Fibroblast of skin of left quadriceps (primary cell): ENCODE measurements at places on chromosomes 1 and 21.

DNA sequence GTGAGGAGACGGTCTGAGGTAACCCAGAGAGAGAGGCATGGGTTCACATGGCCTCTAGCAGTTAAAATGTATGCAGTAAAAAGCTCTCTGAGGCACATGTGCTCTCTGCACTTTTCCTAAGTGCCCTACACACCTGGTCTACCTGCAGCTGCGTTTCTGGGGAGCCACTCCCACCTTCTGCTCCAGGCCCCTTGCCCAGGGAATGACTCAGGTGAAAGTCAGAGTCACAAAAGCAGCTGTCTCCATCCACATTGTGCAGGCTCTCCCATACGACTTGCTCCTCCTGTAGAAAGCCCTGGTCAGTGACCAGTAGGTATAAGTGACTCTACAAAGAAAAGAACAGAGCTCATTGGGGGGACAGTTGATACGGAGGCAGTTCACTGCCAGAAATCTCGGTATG, 8.8 kb downstream of the MINDY1 start:
- DNase-seq = no peak

- no peak for DNase-seq
Measured at GRCh38 chr1:91733108-91733710, 152.7 kb downstream of the TGFBR3 start.

DNA sequence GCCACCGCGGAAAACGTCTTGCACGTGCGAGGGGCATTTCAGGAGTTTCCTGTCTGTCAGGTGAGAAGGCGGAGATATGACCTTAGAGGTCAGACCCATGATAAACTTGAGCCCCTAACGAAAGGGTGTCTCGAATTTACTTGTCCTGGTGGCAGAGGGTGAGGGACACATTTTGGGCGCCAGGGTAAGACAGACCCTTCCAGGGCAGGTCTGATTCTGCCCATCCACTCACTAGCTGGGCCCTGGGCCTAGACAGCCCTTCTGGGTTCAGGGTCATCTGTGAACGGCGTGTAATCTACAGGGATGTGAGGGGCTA, 395 bp upstream of the CSRP1 start:
- no peak for DNase-seq

DNA sequence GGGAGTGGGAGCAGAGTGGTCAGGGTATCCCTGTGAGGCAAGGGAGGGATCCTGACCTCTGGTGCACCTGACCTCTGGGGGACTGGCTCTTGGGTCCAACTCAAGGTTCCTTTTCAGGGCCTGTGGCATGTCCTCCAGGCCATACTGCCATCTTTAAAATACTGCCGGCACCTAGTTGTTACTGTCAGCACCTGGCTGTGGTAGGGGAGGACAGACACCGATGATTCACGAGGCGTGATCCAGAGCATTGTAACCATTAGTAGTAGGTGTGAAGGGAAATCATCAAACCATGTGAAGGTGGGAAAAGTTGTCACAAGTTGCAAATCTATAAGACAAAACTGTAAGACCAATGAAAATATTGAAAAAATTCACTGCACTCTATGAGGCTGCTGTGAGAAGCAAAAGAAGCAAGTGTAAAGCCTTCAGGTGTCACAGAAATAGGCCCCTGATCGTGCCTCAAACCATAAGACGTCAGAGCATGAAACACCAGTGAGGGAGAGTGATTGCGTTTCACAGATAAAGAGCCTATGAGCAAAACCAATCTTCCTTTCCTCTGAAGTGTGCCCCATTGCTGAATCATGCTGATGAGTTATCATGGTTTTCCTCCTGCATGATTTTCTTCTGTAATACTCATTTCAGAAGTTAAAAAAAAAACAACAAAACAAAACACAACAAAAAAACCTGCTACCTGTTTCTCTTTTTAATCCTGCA, 55.3 kb downstream of the CDC7 start:
- peak; percentile 43 for DNase-seq

- no peak for DNase-seq
Measured at GRCh38 chr1:32871364-32872191, 866 bp upstream of the FNDC5 start.

DNA sequence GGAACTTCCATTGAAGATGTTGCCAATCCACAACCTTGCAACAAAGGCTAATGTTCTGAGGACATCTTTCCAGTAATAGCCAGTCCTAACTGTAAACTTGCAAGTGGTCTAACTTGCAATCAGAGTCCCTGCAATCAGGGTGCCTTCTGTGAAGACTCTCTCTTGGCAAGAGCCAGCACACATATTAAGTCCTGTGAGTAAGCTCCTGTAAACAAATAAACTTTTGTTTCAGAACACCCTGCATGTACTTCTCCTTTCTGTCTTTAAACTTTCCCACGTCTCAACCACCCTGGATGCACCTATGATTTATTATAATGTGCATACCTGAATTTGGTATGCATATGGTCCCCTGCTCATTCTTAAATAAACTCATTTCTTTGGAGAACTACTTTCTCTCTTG, 9.1 kb downstream of the GBP7 start:
- DNase-seq = no peak

GRCh38 chr1:4375812-4376211, 278.6 kb upstream of the AJAP1 start:
- peak; percentile 53 for DNase-seq

GRCh38 chr1:172273647-172274396, 146.7 kb upstream of the C1orf105 start:
- no peak for DNase-seq

GRCh38 chr1:52738893-52739292, 12.6 kb downstream of the ZYG11B start:
- no peak for DNase-seq

GRCh38 chr1:111195002-111195684, 5.3 kb downstream of the DENND2D start:
- no peak for DNase-seq

- DNase-seq = no peak
Measured at GRCh38 chr1:1421147-1421906, at the start of gene ANKRD65. Gene ANKRD65 (minus strand): TSS chr1:1421276. CDS start chr1:1421005, 271 bp downstream.

GRCh38 chr1:64886877-64887276, 79.5 kb downstream of the JAK1 start:
- DNase-seq = no peak

- no peak for DNase-seq
Measured at GRCh38 chr1:94383966-94384408, 34.2 kb upstream of the ABCD3 start.

GRCh38 chr1:226606311-226607267, 58.0 kb downstream of the STUM start:
- DNase-seq = no peak

DNA sequence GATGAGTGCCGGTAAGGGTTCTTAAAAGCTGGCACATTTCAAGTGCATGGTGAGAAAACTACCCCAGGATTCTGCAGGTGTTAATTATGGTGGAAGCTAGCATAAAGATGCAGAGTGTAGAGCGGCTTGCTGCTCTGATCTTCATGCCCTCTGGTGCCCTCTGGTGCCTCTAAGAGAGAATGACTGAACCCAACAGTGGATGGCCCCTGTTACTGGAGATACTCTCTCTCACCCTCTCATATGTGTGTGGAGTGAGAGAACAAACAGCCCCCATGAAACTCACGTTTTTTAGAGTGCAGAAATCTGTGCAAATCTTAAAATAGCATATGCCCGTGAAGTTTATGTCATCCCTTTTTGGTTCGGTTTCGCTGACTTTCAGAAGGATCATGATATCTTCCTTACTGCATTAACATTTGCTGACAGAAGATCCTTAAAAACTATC, 90.0 kb downstream of the GRIK1 start:
- peak; percentile 27 for DNase-seq

DNA sequence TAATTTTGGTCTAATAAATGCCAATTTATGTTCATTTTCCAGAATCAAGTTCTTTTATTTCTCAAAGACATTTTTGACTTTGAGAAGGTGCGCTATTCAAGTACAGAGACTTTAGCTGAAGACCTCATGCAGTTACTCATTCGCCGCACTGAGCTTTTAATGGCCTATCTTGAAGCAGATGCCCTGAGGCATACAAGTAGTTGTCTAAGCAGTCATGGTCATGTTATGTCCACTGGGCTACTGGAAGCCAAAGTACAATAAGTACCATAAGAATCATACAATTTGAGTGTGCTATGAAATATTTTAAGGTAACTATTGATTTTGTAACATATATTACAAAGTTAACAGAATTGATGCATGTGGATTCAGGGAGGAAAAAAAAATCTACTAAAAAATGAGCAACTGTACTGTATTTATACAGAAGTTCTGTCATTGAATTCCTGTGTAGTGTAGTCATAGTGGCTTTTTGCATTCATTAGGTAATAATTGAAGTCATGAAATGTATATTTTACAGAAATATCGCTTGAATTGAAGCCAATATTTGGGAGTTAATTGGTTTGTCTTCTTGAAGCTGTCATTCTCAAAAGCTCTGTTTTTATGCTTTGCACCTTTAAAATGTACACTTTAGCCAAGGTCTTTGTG, 13.5 kb upstream of the NEXN start:
- peak; percentile 9 for DNase-seq

DNA sequence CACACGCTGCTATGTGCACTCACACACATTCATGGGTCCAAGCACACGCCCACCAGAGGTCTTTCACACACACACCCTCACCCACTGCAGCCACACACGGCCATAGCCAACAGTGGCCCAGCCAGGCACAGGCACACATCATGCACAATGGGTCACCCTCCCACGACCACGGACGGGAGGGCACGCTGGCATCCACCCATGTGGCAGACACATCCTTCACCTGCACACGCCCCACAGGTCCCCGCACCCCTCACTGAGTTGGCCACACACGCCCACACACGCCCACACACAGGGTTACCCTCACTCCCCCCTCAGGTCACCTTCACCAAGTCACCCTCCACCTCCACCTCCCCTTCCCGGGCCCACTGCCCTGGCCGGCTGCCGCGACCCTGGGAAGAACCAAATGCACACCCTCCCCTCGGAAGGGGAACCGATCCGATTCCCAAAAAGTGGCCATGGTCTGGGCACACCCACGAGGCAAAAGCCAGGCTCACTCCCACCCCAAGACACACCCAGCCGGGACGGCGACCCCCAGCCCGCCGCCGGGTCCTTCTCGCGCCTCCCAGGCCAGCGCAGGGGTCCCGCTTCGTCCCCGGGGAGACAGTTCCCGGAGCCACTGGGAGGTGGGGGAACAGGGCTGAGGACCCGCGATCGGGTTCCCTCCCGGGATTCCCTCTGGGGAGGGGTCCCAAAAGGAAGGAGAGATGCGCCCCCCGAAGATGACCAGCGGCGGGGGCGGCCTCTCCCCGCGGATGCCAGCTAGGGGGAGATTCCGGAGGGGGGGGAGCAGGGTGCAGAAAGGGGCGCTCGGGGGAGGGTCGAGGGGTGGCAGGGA, 860 bp downstream of the SDC3 start:
- no peak for DNase-seq

GRCh38 chr21:33022489-33022827, 3.3 kb upstream of the OLIG2 start:
- no peak for DNase-seq

DNA sequence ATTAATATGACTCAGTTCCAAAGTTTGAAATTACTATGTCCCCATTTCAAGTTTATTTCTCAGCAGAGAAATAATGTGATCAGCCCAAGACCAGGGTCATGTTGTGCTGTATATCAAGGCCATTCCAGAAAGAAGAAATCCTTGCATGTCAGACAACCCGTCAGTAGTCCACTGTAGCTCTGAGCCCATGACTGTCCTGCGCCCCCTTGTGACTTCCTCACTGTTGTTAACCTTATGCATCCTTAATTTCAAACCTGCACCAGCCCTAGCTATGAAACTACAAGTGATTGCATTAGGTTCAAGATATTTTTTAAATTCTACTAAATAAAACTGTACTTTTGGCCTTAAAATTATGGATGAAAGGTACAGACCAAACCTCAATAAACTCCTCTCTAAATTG, 133.0 kb downstream of the LRRC7 start:
- peak; percentile 5 for DNase-seq

- DNase-seq = no peak
Measured at GRCh38 chr1:66944330-66945274, 19.8 kb downstream of the MIER1 start.

- no peak for DNase-seq
Measured at GRCh38 chr21:37028570-37028969, 22.1 kb downstream of the RIPPLY3 start.

DNA sequence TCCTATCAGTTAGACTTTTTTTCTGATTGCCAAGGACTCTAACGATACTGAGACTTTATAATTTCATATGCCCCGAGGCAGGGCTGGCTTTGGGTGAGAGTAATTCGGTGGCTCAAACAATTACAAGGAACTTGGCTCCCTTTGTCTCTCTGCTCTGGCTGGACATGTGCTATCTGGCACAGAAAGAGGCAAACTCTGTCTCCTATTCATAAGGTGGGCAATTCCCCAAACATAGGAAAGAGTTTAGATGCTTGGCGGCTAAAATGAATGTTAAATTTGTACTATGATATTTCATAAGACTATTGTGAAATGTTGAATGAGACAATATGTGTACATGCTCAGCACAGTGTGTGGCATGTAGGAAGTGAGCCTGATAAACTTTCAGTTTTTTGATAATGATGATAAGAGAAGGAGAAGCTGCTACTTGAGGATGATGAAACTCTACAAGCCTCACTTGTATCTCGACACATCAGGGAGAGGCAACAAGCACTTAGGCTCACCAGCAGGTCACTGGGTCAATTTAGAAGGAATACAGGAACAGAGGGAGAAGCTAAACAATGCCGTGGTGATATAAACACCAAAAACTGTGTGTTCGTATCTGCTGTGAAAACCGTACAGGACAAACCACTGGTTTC, 12.6 kb upstream of the NTPCR start:
- DNase-seq = no peak

GRCh38 chr1:63648689-63649088, 55.5 kb downstream of the PGM1 start:
- DNase-seq = no peak

GRCh38 chr1:169812131-169812530, 17.4 kb upstream of the METTL18 start:
- DNase-seq = no peak

DNA sequence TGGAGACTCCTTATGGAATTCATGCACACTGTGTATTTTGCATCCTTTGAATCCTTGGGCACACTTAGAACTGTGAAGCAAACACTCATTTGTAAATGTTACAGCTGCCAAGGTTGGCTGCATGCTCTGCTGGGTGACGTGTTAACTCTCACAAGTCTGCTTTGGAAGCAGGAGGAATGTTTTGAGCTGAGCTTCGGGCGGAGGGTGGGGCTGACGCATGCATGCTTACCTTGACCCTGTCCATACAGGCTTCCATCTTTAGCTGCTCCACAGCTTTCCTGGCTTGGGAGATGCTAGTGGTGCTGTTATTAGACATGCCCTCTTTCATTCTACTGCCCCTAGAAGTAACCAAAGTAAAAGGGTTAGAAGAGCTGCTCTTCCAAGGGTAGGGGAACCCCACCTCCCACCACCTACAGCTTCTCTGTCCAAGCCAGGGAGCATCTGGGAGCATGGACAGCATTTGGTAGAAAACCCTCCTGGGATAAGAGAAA, 66.0 kb downstream of the GNG4 start:
- DNase-seq = no peak

DNA sequence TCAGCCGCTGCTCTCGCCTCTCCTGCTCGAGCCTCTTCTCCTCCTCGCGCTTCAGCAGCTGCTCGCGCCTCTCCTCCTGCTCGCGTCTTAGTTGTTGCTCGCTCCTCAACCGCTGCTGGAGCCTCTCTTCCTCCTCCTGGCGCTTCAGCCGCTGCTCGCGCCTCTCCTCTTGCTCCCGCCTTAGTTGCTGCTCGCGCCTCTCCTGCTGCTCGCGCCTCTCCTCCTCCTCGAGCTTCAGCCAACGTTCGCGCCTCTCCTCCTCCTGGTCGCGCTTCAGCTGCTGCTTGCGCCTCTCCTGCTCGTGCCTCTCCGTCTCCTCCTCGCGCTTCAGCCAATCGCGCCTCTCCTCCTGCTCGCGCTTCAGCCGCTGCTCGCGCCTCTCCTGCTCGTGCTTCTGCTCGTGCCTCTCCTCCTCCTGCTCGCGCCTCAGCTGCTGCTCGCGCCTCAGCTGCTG, 3.7 kb downstream of the TCHH start:
- peak; percentile 16 for DNase-seq
